ENCODE measurements at places on chromosomes 3 and 15.
A peak's percentile ranks its signal among the peaks of the same experiment; 100 is the strongest.

DNA sequence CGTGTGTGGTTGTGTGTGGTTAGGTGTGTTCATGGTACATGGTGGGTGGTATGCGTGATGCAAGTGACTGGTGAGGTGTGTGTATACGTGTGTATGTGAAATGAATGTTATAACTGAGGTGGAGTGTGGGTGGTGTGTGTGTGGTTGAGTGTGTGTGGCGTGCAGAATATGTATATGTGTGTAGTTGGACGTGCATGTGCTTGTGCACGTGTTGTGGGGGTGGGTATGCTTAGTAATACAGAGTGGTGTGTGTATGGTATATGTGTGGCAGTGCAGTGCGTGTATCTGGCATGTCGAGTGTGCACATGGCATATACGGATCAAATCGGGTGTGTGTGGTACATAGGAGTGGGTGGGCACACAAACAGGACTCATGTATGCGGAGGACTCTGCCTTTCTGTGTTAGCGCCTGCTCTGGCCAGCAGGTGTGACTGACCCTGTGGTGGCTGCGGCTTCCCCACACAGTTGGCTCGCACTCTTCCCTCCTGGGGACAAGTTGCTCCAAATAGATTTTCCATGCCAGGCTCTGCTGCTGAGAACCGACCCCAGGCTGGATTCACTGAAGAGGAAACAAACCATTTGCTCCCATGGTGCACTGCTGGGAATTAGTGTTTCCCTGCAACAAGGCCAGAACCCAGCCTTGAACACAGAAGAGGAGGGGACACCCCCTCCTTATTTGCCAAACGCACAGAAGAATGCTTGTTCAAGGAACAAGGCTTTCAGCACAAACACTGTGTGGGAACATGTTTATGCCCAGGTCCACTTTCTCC lies 1.2 kb upstream of the C3orf70 start:
- no peak for DNase-seq

GRCh38 chr15:23750776-23751175 lies 63.7 kb upstream of the NDN start:
- no peak for DNase-seq

GRCh38 chr3:101964861-101965260 lies 115.5 kb downstream of the NFKBIZ start:
- no peak for DNase-seq

- no peak for DNase-seq
These were observed 27.1 kb upstream of the MGLL start for GRCh38 chr3:127849368-127849767.

DNA sequence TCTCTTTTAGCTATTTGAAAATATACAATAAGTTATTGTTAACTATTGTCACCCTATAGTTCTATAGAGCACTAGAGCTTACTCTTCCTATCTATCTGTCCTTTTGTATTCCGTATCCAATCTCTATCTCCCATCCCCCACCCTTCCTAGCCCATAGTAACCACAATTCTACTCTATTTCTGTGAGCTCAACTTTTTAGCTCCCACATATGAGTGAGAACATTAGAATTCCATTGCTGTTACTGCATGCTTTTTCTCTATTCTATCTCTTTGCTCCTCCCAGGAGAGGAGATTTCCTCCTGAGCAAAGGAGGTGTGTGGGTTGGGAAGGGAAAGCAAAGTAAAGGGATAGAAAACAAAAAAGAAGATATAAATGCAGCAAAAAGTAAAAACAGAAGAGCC lies 105.6 kb upstream of the SLC4A7 start:
- DNase-seq, result peak; percentile 53

DNA sequence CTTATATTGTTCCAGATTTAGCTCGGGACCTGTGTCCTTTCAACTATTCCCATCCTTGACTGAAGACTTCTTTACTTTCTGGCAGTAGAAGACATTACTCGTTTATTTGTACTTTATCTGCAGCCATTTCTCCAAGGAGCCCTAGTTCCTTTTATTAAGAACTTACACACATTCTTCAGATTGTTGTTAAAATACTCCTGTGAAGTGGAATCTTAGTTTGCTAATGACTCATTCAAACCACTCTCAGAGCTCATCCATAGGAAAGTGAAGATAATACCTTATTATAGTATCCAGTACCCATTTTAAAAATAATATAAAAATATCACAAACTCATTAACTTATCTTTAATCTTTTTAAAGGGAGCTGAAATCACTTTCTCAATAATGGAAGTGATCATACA lies 63.5 kb downstream of the C3orf70 start:
- DNase-seq, result peak; percentile 53

DNA sequence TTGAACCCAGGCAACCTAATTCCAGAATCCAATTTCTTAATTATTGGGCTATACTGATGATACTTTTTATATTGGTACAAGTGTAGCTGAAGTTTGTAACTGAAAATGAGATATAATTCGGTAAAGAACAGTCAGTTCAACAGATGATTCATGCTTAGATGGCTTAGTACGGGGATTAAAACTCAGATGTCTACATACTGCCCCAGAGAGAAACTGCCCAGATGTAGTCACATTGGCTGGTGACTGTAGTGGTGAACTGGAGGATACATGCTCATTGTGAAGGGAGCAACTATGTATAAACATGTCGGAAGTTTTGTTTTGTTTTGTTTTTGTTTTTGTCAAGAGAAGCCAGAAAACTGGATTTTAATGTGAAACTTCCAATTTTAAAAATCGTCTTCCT lies 179.6 kb downstream of the ADAMTSL3 start:
- peak; percentile 3 for DNase-seq

GRCh38 chr3:50525987-50526386 lies 22.6 kb upstream of the CACNA2D2 start:
- peak; percentile 68 for DNase-seq

GRCh38 chr3:133865136-133865855 lies 30.4 kb downstream of the RAB6B start:
- no peak for DNase-seq

GRCh38 chr3:15339786-15340215 lies 7.4 kb upstream of the SH3BP5 start:
- peak; percentile 75 for DNase-seq

- peak; percentile 69 for DNase-seq
These were observed 42.3 kb upstream of the CORO2B start for GRCh38 chr15:68536331-68537095.

- DNase-seq, result no peak
These were observed 119.9 kb downstream of the NSMCE3 start for GRCh38 chr15:29149738-29150075.

- DNase-seq, result peak; percentile 37
These were observed 53.0 kb downstream of the DTWD1 start for GRCh38 chr15:49673861-49674260.

- peak; percentile 17 for DNase-seq
These were observed 182.7 kb downstream of the MEX3B start for GRCh38 chr15:81863162-81863561.

DNA sequence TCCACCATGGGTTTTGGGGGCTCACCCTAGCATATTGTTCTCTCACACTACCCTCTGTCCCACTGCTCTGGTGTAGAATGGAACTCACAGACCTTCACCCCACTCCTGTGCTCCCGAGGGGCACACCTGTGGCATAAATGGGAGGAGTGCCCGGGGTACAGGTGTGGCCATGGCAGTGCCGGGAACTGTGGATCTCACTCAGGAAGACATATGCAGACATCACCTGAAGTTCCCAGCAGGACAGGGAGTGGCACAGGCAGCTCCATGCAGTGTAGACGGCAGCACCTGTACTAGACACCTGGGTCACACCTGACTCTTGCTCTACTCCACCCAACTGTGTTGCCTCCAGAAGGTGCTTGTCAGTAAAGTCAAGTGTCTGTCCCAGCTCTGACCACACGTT lies 57.6 kb upstream of the MRPS22 start:
- DNase-seq, result no peak

DNA sequence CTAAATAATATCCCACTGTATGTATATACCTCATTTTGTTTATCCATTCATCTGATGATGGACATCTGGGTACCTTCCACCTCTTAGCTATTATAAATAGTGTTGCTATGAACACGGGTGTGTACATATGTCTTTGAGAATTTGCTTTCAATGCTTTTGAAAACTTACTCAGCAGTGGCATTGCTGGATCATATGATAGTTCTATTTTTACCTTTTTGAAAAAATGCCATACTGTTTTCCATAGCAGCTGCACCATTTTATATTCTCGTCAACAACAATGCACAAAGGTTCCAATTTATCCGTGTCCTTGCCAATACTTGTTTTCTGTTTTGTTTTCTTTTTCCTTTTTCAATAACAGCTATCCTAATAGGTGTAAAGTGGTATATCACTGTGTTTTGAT lies 77.1 kb downstream of the PEAK1 start:
- DNase-seq, result no peak

DNA sequence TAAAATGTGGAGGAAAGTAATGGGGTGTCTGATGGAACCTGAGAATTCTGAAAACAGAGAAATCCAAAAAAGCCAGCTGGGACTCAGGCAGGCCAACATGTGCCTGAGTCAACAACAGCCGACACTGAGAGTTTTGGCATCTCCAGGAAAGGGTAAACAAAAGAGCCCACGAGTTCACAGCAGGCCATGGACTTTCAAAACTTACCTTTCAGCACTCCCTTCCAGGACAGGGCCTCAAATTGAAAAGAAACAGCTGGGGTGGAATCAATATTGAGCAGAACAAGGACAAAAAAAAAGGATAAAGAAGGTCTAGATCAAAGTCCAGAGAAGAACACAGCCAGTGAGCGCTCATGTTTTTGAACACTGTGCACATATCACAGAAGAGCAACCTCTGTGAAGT lies 735.4 kb upstream of the GRM7 start:
- no peak for DNase-seq

DNA sequence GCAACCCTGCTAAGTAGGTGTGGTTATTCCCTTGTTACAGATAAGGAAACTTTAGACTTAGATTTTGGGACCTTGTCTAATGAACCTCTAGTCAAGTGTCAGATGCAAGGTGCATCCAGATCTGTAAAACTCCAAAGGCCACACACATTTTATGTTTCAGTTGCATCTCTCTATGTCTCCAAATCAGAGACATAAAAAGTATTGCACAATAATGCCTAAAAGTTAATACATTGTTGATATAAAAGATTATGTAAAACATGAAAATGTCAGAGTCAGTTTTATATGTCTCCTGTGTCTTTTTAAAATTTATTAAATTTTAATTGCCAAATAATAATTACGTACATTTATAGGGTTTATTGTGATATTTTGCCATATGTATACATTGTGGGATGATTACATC lies 408.5 kb downstream of the NTRK3 start:
- DNase-seq, result no peak

GRCh38 chr15:72778796-72779195 lies 4.8 kb downstream of the ADPGK start:
- DNase-seq, result no peak

GRCh38 chr3:103136621-103137020 lies 701.8 kb downstream of the ZPLD1 start:
- DNase-seq, result no peak

DNA sequence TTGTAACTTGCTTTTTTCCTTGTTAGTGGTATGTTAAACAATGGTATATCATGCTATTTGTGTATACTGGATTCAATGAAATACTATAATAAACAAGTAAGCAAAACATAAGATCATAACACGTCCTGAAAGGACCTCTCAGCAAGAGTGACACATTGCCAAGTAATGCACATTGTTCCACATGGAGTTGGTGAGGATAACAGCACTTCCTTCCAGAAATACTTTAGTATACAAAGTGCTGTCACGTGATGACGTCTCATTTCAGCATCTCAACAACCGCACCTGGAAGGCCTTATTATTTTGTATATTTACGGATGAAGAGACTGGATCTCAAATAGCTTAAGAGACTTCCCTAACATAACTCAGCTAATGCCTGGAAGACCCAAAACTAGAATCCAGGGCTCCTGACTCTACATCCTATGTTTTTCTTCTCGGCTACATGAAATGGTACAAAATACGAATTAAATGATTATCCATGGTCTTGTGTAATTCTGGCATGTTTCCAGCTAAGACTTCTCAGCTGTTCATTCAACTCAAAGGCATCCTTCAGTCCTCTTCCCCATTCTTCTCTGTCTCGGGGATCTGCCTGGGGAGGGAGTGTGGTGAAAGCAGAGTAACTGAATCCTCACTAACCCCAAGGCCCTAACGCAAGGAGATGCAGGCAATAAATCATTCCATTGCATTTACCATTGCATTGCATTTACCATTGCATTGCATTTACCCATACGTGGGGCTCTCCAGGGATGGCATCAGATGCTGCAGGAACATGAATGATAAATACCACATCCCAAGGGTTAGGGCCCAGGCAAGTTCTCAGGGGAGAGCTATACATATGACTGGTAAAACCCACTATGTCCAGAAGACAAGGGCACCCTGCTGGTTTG lies 79.2 kb downstream of the LIPC start:
- DNase-seq, result peak; percentile 61

DNA sequence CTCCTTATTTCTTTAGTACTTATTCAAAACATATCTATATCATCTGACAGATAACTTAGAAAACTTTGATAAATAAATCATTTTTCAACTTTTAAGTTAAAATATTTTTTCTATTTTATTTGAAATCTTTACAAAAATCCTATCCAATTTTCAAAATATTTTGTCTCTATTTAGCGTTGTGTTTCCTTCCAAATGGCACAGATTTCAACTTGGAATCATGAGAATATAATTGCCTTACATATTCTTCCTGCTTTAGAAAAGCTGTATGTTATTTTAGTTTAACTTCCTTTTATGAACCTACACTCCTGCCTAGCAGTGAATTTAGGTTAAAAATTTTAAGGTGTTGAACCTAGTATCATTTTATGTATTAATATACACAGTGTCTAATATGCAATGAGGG lies 38.2 kb downstream of the BCHE start:
- no peak for DNase-seq

- peak; percentile 85 for DNase-seq
These were observed 23.5 kb upstream of the CLN6 start for GRCh38 chr15:68252925-68253534.

DNA sequence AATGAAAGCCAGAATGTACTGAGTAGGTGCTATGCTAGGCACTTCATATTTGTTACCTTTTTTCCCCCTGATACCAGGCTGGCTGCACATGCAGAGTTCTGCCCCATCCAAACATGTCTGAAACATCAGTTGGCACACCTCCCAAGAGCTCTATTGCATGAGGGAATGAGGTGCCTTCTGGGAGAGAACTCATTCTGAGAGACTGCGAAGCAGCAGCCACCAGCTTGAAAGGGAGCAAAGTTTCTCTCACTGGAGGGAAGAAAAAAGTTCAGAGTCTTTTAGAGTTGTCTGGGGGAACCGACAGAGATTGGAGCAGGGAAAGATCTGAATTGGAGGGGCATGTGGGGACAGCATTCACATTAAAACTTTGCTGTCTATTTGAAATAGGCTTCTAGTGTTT lies 84.1 kb downstream of the AGBL1 start:
- DNase-seq, result no peak

GRCh38 chr3:53777468-53777867 lies 68.8 kb downstream of the CHDH start:
- no peak for DNase-seq

GRCh38 chr3:125005676-125006075 lies 50.1 kb downstream of the HEG1 start:
- peak; percentile 60 for DNase-seq

All from ELR (cell line).